Stimulated activated CD4-positive, alpha-beta T cell treated with anti-CD3 and anti-CD28 coated beads, Interleukin-15, amount 100 ng/mL, for 1 hour (primary cell): ENCODE measurements at places on chromosomes 3 and 15.

DNA sequence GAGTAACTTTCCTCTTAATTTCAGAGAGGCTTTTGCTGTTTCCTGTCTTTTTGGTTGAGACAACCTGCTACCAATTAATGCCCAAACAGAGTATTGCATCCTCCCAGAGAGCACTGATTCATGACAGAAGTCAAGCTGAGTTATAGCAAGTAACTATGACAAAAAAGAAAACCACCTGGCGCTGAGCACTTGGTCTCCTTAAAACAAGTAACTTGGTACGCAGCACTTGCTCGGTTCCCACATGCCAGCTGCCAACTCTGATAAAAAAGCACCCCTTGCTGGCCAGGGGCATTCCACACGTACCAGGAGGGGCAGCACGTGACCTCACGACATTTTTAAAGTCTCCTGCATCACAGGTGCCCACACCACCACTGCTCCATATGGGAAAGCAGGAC is 13.5 kb upstream of the MYO5C start:
- DNase-seq: no peak

GRCh38 chr15:64503197-64503596 is 42.8 kb downstream of the ZNF609 start:
- no peak for DNase-seq

DNA sequence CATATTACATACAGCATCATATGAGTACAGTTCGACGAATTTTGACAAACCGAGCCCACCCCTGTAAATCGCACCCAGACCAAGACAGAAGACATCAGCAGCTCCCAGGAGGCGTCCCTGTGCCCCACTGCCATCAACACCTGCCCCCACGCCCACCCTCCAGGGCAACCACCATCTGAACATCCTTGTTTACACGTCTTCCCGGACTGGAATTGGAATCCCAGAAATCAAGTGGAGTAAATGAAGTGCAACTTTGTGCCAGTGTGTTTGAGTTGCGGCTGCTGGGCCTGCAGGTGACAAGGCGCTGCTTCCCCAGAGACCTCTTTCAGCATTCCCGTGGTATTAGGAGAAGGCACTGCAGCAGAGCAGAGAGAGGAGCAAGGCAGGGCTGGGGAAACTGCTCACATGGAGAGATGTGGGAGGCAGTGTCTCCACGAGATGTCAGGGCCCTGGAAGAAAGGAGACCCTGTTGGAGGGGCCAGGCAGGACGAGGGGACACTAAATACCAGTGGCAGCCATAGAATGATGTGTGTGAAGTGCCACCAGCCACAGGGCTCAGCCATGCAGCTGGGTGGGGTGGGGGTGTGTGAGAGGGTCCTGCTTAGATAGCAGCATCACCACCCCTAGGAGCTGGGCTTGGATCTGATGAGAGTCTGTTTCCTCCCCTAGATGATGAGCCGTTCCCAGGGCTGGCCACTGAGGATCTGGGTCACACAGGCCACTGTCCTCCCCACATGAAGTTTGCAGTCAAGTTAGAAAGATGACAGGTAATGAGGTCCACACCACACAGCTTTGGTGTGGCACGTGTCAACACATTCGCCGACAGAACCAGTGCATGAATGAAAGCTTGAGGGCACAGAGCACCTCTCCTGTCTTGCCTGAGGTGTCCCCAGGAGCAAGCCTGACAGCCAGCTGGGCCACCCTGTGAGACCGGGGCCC is 33.4 kb upstream of the PCSK6 start:
- DNase-seq: no peak

DNA sequence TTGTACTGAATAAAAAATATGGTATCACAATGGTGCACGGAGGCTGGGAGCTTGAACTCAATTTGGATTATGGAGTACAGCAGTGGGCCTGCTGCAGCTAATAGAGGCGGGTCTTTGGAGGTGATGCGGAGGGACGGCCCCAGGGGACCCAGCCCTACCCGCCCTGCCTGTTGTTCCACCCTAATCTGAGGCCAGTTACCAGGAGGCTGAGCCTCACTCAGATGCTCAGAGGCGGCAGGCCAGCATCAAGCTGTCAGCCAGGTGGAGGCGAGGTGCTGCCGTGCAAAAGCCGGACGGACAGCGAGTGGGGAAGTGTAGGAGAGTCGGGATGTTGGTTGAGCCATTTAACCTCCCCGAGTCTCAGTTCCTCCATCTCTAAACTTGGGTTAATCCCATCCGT is 218.5 kb upstream of the RGMA start:
- DNase-seq: no peak

- DNase-seq: no peak
Observed at GRCh38 chr3:42387802-42388651, 22.4 kb downstream of the LYZL4 start.

DNA sequence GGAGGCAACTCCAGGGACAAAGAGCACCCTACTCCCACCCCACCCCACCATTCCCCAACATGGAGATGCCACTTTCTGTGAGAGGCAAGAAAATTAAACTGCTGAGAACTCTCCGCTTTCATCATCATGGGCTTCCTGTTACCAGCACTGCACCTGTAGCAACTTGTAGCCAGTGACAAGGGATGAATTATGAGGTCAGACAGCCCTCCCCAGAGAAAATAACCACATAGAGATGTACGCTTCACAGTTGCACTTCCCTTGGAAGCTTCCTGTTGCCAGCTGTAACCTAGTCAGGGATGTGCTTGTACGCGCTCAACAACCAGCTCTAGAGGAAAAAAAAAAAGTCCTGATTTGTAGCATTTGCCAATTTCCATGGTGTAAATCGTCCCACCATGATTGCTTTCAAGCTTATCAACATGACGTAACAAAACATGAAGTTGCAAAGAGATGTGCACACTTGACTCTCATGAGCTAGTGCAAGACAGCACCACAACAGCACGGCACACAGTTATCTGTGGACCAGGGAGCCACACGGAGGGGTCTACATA is 145.4 kb downstream of the RAB11A start:
- DNase-seq: no peak

DNA sequence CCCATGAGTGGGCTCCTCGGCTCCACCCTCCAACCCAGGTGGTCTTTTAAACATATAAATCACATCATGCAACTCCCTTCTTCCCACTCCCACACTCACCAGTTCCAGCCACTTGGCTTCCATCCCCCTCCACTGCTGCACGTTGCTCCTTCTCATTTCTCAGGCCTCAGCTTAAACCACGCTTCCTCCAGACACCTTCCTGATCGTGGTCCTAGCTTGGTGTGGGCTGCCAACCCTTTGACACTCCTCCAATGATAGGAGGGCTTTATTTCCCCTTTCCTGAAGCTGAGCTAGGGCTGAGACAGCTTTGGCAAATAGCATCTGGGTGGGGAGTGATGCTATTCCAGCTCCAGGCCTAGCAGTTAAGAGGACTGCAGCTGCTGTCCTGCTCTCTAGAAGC is 130.1 kb downstream of the SRGAP3 start:
- no peak for DNase-seq
